Lower lobe of right lung (tissue), 2 donors: ENCODE measurements at places on chromosomes 5 and 9. TPM values are rescaled to one million over a fixed set of nuclear protein-coding genes. Genes with fewer than 3 reads are reported as not detected.

- no peak for DNase-seq
These were observed 1.7 kb upstream of the ERAP2 start for GRCh38 chr5:96874631-96875030.

- peak; percentile 57 for DNase-seq
These were observed 117.4 kb downstream of the GCNT1 start for GRCh38 chr9:76576344-76576743.

GRCh38 chr5:159096243-159096923 lies 3.3 kb downstream of the EBF1 start:
- no peak for DNase-seq

DNA sequence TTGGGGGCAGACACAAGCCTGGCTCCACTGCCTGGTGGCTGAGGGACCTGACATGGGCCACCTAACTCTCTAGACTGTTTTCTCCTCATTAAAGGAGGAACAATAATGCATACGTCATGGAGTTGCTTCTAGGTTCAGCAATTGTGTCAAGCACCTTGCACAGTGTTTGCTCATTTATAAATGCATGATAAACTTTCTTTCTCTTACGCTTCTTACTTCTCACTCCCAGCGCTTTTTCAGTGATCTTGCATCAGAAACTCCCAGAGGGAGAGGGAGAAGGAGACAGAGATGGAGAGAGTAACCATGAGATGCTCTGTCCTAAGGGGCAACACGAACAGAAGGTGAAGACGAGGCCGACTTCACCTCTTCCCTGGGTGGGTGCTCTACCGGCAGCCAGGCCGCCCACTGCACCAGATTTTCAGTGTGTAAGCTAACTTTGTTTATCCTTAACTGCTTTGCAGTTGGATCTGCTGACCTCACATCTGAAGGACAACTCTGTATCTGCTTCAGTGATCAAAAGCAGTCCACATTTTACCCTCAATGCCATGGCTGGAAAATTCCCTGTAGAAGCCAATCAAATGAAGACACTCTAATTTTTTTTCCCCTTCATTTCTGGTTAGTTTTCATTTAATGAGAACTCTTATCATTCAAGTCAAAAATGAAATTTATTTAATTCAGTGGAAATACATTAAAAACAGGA lies 35.3 kb downstream of the MED27 start:
- no peak for DNase-seq

DNA sequence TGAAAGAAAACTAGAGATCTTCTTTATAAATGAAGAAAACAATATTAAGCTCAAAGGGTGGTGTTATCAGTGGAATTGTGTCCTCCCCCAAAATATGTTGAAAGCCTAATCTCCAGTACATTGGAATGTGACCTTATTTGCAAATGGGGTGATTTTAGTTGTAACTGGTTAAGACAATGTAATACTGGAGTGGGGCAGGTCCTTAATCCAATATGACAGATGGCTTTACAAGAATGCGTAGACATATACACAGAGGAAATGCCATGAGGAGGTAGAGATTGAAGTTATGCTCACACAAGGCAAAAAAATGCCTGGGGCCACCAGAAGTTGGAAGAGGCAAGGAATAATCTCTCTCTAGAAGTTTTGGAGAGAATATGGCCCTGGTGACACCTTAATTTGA lies 13.7 kb upstream of the TRIM32 start:
- no peak for DNase-seq

GRCh38 chr5:91383956-91384300 lies 811 bp upstream of the ARRDC3 start:
- DNase-seq: peak; percentile 55

DNA sequence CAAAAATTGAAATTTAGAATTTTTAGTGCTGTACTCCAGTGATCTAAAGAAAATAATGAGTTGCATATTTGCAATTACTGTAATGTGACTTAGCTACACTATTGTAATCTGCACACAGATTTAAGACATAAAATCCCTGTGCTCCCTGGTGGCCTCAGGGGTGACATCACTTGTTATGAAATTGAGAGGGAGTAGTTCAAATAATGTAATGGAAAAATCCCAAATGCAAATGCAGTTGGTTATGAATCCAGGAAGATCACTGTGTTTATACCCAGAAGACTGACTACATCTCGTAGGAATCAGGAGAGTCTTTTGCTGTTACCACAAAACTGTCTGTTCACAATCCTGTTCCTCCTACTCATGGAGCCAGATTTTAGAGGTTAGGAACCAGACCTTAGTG lies 178.7 kb upstream of the FBXL17 start:
- no peak for DNase-seq

- no peak for DNase-seq
These were observed 83.5 kb downstream of the TLR4 start for GRCh38 chr9:117787746-117788145.

DNA sequence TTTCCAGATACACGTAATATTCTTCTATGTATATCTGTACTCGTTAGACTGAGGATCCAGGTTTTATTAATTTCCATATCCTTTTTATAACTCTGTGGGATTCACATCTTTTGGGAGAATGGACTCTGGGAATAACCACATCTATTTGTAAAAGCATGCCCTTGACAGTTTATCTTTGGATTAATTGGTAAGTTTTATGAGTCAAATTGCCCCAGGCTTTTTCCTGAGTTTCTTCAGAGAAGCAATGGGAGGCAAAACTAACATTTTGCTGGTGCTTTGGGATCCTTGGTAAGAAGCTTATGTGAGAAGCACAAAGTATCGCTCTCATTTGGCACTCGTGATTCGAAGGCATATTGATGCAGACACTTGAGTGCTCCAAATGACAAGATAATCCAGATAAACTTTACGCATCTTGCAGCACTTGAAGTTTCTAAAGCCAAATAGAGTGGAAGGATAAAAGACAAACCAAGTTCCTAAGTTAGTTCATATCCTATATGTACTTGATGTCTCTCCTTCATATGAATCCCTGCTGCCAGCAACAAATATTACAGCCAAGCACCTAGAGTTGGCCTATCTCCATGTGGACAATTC lies 324.7 kb downstream of the TLE4 start:
- DNase-seq: no peak

GRCh38 chr9:122204055-122204454 lies 24.7 kb downstream of the LHX6 start:
- DNase-seq: no peak

- no peak for DNase-seq
These were observed 10.9 kb downstream of the SEC24A start for GRCh38 chr5:134659456-134659855.

DNA sequence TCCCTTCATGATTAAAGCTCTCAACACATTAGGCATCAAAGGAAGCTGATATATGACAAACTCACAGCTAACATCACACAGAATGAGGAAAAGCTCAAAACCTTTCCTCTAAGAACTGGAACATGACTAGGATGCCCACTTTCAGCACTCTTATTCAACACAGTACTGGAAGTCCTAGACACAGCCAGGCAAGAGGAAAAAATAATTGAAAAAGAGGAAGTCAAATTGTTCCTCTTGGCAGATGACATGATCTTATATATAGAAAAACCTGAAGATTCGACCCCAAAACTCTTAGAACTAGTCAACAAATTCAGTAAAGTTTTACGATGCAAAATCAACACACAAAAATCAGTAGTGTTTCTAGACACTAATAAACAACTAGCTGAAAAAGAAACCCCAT lies 144.3 kb upstream of the NREP start:
- DNase-seq: no peak

- DNase-seq: no peak
These were observed 374.9 kb downstream of the TLE1 start for GRCh38 chr9:81314490-81314889.

GRCh38 chr5:149544028-149544420 lies 7.2 kb downstream of the CSNK1A1 start:
- no peak for DNase-seq

GRCh38 chr9:1939466-1939865 lies 75.7 kb upstream of the SMARCA2 start:
- DNase-seq: no peak

DNA sequence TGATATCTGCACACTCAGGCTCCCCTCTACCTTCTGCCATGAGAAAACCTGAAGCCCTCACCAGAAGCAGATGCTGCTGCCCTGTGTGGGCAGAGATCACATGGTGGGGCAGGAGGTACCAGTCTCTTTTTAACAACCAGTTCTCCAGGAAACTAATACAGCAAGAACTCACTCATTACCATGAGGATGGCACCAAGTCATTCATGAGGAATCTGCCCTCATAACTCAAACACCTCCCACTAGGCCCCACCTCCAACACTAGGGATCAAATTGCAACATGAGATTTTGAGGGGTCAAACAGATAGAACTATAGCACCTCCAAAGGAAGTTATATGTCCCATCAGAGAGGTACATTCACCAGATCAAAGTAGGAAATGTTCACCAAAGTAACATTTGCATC lies 136.3 kb upstream of the SHB start:
- DNase-seq: no peak

- no peak for DNase-seq
These were observed 14.1 kb downstream of the ALDH1B1 start for GRCh38 chr9:38406476-38407186.

- DNase-seq: no peak
These were observed 20.1 kb upstream of the TMEFF1 start for GRCh38 chr9:100452894-100453293.

- DNase-seq: no peak
These were observed 3.3 kb downstream of the MCIDAS start for GRCh38 chr5:55223812-55224240.

The BSPRY gene
- total RNA-seq: 8.4 TPM

The DMGDH gene
- 1.3 TPM for total RNA-seq

The IL9 gene
- total RNA-seq: not detected

The SHOC1 gene
- total RNA-seq: 0.15 TPM

The LCN12 gene
- total RNA-seq: 1.9 TPM

The TTLL11 gene
- total RNA-seq: 11.7 TPM

The SPINK7 gene
- total RNA-seq: not detected

The LECT2 gene
- not detected for total RNA-seq

The DEPDC1B gene
- total RNA-seq: 0.30 TPM
